ENCODE measurements at places on chromosomes 2 and 18. TPM values are rescaled to one million over a fixed set of nuclear protein-coding genes. Genes with fewer than 3 reads are reported as not detected.

The C2orf42 gene
- 28.9 TPM for total RNA-seq

The ZAP70 gene
- total RNA-seq, result not detected

The RTP5 gene
- total RNA-seq, result not detected

The RGPD3 gene
- 0.49 TPM for total RNA-seq

The POTEI gene
- not detected for total RNA-seq

The ARHGAP28 gene
- 56.2 TPM for total RNA-seq

The RPS27A gene
- 422 TPM for total RNA-seq

The RNF144A gene
- total RNA-seq, result 14.0 TPM

The SLC40A1 gene
- total RNA-seq, result 6.3 TPM

The ZBTB14 gene
- total RNA-seq, result 14.6 TPM

The ZNF804A gene
- 0.12 TPM for total RNA-seq

The GALR1 gene
- not detected for total RNA-seq

The RAB6C gene
- not detected for total RNA-seq

The UGT1A6 gene
- total RNA-seq, result not detected

The GTF2A1L gene
- total RNA-seq, result 1.2 TPM

The SERPINB13 gene
- not detected for total RNA-seq

The TTN gene
- under 0.01 TPM for total RNA-seq

The DSC1 gene
- not detected for total RNA-seq

The ERICH2 gene
- total RNA-seq, result not detected

The NPHP1 gene
- 4.4 TPM for total RNA-seq

The RTTN gene
- 8.1 TPM for total RNA-seq
